ENCODE measurements at places on chromosomes 7 and 10.

DNA sequence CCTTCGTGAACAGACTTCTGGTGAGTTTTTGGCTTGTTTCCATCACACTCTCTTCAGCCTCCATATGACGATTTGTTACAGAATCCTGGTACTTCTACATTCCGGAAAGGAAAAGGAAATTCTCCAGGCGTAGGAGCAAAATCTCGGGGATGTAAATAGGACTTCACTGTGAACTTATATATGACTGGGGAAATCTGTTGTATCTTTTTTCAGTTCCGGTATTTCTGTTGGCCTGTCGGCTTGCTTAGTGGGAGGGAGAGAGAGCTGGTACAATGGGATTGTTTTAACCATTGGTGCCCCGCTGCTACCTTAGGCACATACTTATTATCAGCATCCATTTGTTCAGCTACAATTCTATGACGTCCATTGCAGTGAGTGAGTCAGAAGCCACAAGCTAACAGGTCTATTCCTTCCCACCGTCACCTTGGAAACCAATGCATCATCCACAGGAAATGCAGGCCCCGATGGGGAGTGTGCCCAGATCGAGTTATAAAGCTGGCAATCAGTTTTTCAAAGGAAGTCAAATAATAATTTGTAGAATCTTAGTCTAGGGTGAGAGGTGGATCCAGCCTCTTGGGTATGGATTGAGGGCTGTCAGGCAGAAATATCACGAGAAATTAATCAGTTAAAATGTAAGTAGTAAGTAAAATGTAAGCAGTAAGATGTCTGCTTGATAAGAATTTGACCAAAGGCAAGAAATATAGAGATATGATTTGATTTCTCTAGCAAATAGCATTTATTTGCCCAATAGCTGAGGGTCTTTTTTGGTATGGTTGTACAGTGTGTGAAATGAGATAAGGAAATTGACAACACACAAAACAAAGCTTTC is 92.0 kb upstream of the MKLN1 start:
- peak; percentile 49 for DNase-seq

GRCh38 chr7:99398891-99399445 is 9.4 kb downstream of the PDAP1 start:
- DNase-seq = no peak

GRCh38 chr7:71976645-71977044 is 435.5 kb downstream of the CALN1 start:
- no peak for DNase-seq

DNA sequence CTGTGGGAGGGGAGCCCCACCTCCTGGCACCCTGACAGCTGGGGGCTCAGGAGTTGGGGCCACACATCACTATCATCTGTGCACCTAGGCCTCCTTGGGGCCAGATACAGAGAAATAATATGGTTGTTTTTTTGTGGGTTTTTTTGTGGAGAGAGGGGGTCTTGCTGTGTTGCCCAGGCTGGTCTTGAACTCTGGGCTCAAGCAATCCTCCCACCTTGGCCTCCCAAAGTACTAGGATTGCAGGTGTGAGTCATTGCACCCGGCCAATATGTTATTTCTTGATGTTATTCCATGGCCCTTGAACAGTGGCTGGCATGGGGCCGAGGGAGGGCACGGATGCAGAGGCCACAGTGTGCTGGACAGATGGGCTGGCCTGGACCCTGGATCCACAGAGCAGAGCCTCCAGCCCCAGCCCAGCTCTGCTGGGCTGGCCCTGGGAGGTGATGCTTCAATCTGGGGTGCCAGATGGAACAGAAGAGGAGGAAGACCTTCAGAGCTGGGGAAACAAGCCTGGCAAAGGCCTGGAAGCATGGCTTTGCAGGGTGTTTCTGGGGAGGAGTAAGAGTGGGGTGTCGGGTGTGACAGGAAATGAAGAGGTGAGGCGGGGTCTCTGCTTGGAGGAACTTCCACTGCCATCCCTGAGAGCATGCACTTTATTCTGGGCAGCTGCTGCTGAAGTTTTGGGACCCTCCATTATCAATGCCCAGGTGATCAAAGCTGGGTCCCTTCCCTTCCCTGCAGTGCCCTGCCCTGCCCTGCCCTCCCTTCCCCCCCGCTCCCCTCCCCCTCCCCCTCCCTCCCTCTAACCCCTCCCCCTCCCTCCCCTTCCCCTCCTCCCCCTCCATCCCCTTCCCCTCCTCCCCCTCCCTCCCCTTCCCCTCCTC is 3.7 kb upstream of the FZD9 start:
- DNase-seq = no peak

- DNase-seq = no peak
Measured at GRCh38 chr7:486216-486743, 33.4 kb downstream of the PDGFA start.

DNA sequence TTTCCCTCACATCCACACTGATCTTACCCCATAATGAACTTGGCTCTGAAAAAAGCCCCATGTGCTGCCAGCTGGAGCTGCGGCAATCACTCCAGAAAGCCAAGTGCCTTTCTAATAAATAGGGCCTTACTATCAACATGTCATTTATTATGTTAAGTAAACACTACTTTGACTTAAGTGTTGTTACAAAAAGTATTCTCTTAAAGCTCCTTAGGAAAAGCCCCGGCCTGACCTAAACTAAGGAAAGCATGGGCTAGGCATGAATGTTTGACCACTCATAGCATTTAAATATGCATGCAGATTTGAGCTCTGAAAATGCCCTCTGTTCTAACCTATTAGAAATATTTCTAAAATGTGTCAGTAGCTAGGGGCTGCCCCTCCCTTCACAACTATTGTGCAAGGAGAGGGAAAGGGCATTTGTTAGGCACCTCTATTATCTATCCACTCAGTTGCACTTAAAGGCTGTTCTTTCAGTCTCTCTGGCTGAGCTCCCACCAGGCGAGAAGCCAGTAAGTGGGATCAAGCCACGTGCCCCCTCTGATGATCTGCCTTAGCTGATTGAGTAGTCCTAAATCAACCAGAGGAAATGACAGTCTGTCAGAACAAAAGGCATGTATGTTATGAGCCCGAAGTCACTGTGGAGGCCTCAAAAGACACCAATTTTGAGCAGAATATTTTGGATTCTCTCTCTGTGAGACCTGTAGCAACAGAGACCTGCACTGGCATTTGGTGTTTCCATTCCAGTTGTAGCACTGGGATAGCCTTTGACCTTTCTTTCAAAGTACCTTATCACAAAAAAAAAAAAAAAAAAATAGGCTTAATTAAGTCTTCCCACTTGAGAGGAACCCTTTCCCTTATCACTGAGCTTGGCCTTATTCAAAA is 77.1 kb downstream of the ITGB8 start:
- no peak for DNase-seq

DNA sequence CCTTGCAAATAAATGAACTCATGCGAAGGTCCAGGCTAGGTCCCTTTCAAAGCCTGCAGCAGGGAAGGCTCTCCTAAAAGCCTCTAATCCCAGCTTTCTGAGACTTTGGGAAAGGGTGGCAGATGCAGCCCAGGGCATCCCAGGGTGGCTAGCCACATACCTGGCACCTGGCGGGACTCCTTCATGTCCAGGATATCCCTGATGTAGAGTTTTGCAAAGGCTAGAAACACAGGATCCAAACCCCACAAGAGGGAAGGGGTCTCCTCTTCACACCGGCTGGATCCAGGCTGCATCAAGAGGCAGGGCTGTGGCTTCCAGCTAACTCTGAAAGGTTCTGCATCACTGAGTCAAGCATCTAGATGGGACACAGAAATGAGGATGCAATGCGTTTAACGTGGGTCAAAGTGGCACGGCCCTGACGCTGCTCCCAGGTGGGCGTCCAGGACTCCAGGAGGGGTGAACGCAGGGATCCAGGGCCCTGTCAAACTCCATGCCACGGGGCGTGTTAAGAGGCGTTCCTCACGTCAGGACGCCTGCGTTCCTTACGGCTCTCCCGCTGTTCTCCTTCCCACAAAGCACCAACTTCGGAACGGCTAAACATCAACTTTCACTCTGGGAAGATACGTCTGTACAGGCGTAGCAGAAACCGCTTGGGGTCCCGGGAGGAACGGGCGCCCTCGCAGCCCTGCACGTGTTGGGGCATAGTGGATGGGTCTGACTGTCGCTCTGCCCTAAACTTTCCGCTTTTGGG is 507 bp downstream of the STN1 start:
- no peak for DNase-seq

GRCh38 chr7:142916508-142916907 is 17.0 kb downstream of the TRPV5 start:
- no peak for DNase-seq

DNA sequence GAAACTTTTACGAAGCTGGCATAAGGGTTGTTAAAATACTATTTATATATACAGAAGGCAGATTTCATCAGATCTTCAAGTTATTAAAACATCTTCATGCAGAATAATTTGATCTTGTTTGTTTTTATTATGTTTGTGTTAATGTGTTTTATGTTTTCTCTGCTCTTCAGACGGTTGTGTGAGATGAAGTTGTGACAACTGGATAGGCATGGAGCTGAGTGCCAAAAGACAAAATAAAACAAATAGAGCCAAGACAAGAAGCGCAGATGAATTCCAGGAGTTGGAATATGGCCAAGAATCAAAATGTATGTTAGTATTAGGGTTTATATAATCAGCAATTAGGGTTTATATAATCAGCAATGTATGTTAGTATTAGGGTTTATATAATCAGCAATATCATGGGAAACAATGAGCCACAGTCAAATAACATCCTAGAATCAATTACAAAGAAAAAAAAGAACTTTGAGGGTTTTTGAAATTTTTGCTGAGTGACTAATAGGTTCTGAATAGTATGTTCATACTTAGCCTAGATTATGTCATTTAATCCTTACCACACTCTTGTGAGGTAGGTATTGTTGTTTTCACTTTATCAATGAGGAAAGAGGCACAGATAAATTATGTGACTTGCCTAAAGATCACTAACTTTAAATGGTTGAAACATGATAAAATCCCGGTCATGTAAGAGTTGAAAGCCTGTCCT is 488.0 kb upstream of the STEAP1 start:
- no peak for DNase-seq

DNA sequence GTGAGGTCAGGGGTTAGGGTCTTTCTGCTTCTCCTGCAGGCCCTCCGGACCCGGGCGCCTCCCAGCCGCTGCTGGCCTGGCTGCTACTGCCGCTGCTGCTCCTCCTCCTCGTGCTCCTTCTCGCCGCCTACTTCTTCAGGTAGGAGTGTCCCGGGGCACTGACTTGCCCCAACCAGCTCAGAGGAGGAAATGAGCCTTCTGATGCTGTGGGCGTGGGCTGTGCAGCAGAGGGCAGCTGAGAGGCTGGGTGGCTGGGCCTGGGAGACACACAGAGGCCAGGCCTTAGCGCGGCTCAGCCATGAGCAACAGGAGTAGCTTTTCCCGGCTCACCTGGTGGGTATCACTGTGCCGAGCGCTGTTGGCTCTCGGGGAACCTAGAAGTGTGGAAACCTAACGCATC is 78.9 kb downstream of the MKI67 start:
- peak; percentile 67 for DNase-seq

- no peak for DNase-seq
Measured at GRCh38 chr7:116572036-116572435, 47.2 kb downstream of the CAV1 start.

- no peak for DNase-seq
Measured at GRCh38 chr10:71945819-71946474, 18.2 kb upstream of the CHST3 start.

DNA sequence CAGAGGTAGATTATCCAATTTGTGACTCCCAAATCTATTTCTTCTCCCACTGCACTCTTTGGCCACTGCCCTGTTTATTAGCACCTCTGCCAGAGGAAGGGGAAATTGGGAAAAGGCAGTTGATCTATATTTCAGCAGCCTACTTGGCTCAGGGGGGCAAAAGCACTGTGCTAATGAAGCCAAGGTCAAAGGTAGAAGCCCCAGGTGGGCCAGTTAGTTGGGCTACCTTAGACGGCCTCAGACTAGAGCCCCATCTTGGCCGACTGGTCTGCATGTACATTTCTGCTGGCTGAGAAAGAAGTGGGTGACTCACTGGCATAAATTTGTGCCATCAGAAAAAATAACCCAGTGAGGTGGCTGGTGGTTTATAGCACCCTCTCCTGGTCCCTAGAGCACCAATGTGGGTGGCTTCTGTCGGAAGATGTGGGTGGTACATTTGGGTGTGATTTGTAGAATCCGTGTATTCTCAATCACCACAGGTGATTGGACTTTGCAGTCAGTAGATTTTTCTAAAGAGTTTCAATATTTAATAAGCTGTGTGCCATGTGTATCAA is 293.3 kb upstream of the MKI67 start:
- no peak for DNase-seq

GRCh38 chr7:88758381-88759229 is 895 bp upstream of the ZNF804B start:
- DNase-seq = no peak

DNA sequence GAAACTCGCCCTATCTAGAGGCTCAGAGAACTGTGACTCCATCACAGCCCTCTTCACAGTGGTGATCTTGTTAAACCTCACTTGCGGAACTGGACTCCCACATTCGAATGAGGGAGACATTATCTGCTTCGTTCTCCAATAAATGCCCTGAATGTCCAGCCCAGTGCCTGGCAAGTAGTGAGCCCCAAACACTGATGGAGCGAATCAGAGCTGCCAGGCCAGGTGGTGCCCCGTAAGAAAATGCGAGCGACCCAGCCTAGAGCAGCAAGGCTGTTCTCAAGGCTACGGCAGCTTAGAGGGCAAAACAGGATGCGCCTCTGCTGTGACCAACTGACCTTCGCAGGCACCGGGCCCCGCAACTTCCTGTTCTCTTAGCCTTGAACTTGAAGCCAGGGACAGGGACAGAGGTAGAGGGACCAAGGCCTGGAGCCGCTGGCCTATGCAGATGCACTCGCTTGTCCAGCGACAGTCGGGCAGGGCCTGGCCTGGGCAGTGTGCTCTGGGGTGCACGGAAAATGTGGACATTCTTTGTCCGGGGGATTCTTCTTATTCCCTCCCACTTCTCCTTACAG is 217.6 kb downstream of the TCERG1L start:
- DNase-seq = no peak

- DNase-seq = no peak
Measured at GRCh38 chr7:99331002-99331401, 5.3 kb downstream of the ARPC1A start.

GRCh38 chr7:20223356-20223755 is 6.2 kb upstream of the MACC1 start:
- no peak for DNase-seq

DNA sequence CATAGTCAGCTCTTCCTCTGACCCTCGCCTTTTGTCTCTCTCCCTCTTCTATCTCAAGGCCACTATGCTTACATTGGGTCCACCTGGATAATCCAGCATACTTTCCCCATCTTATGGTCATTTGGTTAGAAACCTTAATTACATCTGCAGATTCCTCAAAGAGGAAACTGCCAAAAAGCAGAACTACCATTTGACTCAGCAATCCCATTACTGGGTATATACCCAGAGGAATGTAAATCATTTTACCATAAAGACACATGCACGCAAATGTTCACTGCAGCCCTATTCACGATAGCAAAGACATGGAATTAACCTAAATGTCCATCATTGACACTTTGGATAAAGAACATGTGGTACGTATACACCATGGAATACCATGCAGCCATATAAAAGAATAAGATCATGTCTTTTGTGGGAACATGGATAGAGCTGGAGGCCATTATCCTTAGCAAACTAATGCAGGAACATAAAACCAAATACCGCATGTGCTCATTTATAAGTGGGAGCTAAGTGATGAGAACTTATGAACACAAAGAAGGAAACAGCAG is 114.8 kb upstream of the NPY start:
- DNase-seq = no peak

GRCh38 chr10:84262190-84262956 is 17.5 kb downstream of the RGR start:
- no peak for DNase-seq

Data from stimulated activated CD4-positive, alpha-beta T cell treated with anti-CD3 and anti-CD28 coated beads, Interleukin-15, amount 100 ng/mL, for 1 hour (primary cell).